Activated CD4-positive, alpha-beta memory T cell treated with anti-CD3 and anti-CD28 coated beads for 36 hours (primary cell): ENCODE measurements at places on chromosomes 13 and 19. TPM values are rescaled to one million over a fixed set of nuclear protein-coding genes. Genes with fewer than 3 reads are reported as not detected.
A peak's percentile ranks its signal among the peaks of the same experiment; 100 is the strongest.

DNA sequence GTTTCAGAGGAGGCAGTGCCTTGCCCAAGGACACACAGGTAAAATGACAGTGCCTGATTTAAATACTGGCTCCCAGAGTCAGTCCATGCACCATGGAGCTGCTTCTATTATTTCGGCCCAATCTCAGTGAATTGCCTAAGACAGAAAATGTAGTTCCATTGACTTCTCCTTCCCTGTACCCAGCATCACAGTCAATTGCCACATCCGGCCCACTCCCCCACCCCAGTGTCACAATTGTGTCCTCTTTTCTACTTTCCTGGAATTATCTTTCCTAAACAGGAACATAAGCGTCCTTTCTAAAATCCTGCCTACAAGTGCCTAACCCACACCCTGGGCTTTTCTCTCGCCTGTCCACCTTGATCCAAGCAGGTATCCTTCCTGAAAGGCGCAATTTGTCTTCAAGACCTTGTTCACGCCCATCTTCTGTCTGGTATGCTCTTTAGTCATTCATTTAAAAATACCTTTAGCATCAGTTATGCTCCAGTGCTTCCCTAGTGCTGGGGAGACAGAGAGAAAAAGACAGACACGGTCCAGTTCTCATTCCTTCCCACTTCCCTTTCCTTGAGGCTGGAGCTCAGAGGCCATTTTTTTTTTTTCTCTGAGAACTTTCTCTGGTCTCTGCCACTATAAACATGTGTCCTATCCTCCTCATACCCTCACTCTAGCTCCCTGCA lies 411.4 kb downstream of the LIG4 start:
- H3K27ac ChIP-seq = no peak overlapping the region
- no peaks in the 10 kb centered on the region for H3K4me1 ChIP-seq
- no peak for DNase-seq
- no peak overlapping the region for H3K4me3 ChIP-seq
- no peaks in the 10 kb centered on the region for H3K27me3 ChIP-seq

The KANK3 gene
- 2.9 TPM for total RNA-seq

- H3K4me1 ChIP-seq = peaks cover 9% of the 10 kb centered on the region
- H3K27ac ChIP-seq = no peak overlapping the region
- peaks cover 4% of the 10 kb centered on the region for H3K27me3 ChIP-seq
- DNase-seq = peak; percentile 79
- peak overlapping the region; percentile 65 for H3K4me3 ChIP-seq
- no peaks in the 10 kb centered on the region for H3K36me3 ChIP-seq
Observed at GRCh38 chr19:40907968-40908735, 26.1 kb upstream of the CYP2A7 start.

GRCh38 chr19:47719047-47719859 lies 6.0 kb downstream of the EHD2 start:
- no peak overlapping the region for H3K4me3 ChIP-seq
- no peaks in the 10 kb centered on the region for H3K36me3 ChIP-seq
- H3K27me3 ChIP-seq = peaks cover 22% of the 10 kb centered on the region
- no peak for DNase-seq
- H3K4me1 ChIP-seq = no peaks in the 10 kb centered on the region

- H3K4me1 ChIP-seq = no peaks in the 10 kb centered on the region
- peaks cover 18% of the 10 kb centered on the region for H3K27me3 ChIP-seq
- no peak overlapping the region for H3K4me3 ChIP-seq
- DNase-seq = no peak
- H3K27ac ChIP-seq = no peak overlapping the region
- no peaks in the 10 kb centered on the region for H3K36me3 ChIP-seq
Observed at GRCh38 chr13:26605845-26606244, 48.4 kb downstream of the WASF3 start.
